Urothelium cell line (cell line): ENCODE measurements at places on chromosomes 4 and X.

DNA sequence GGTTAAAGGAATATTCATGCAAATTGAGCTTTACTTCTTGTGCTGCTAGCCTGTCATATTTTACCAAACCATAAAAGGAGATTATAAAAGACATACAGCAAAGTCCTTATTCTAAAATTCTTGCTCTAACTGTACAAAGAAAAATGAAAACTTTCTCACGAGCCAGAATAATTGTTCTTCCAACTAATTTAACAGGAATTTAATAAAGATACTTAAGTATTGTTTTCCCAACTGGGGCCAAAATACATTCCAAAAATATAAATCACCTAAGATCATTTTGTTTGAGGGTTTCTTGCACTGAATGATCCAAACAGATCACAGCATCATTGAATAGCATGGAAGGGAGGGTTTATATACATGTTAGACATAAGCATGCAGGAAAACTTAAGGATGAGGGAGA lies 127.1 kb upstream of the PCDH18 start:
- DNase-seq, result no peak

GRCh38 chr4:139144911-139145551 lies 32.0 kb downstream of the ELF2 start:
- DNase-seq, result no peak

- no peak for DNase-seq
Observed at GRCh38 chr4:138104284-138104680, 137.9 kb downstream of the SLC7A11 start.

DNA sequence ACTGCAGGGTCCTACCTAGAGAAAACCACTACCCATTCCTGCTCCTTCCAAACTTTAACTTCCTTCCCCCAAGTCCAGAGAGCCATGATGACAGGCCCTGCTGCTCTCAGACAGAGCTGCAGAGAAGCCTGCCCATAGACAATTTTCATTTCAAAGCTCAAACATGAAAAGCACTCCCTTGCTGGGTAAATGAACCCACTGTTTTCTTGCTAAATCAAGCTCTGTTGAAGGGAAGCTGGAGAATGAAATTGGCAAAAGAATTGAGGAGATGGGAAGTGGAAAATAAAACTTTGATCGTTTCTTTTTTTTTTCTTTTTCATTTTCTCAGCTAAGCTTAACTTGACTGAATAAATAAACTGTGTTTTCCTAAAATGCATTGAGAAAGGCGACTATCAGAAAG lies 331.1 kb upstream of the CPEB2 start:
- DNase-seq, result no peak

DNA sequence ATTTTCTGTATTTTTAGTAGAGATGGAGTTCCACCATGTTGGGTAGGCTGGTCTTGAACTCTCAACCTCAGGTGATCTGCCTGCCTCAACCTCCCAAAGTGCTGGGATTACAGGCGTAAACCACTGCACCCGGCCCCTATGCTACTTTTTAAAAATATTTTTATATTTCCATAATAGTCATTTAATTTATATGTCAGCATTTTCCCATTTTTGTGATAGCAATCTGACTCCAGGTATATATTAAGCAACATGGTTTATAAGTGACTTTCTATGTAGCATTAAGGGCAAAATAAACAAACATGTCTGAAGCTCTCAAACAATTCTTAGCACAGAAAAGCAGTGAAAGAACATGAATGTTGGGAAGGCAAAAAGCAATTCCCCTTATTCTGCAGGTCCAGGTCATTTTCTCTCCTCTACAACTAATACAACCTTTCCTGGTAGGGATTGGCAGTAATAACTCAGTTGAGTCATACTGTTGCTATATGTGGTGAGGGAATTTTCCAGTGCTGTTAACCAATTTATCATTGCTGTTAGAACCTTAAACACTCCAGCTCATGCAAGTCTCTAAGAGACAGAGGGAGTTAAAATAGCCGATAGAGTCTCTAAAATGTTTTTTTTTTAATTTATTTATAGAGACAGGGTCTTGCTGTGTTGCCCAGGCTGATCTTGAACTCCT lies 24.0 kb downstream of the SMIM14 start:
- DNase-seq, result no peak

DNA sequence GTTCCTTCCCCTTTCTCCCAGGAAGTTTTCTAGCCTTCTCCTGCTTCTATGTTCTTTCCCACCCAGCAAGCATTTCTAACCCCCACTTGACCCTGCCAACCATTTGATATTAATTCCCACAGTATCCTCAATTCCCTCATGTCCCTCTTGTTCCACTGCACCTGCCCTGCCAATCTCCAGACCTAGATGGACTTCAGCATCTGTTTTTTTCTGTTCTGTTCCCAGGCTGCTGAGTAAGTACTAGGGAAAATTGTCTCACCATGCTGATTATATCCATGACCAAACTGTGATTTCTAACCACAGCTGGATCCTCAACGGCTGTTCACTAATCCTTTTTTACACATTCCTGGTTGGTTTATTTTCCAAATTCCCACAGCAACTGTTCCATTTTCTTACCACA lies 37.7 kb downstream of the CLCN5 start:
- no peak for DNase-seq

DNA sequence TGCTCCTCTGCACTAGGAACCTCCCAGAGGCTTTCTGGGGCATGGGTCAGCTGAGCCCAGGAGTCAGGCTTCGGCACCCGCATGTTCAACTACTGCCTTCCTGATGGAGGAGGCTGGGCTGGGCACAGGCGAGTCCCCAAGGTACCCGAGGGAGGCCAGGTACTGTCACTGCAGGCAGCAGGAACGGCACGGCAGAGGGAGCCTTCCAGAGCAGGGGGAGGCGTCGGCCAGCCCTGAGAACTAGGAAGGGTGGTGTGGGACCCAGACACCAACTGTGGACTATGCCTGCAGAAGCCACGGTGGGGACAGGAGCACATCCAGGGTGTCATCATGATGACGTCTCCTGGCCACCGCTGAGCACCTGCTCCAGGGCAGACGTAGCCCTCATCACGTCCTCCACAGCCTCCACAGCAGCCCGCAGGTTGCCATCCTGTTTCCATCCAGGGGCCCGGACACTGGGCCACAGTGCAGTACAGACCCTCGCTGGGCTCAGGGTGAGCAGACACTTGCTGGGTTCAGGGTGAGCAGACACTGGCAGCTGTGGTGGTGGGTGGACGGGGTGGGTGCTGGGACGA lies 40.8 kb downstream of the SORCS2 start:
- DNase-seq, result no peak

DNA sequence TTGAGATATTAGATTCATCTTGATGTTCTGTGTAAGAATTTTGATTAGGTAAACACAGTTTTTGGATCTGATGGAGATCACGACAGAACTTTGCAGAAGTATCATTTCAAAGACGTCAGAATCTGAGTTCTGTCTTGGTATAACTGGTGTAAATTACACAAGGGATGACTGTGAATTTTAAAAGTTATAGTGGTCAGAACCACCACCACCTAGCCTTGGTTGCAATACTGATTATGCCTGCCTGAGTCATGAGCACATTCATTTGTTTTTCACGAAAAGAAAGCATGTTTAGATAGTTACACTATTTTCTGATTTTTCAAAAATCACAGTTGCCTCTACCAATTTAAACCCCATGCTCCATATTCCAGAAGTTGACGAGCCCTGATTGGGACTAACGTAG lies 54.8 kb downstream of the ZFX start:
- no peak for DNase-seq

- DNase-seq, result no peak
Observed at GRCh38 chrX:69627744-69628143, 11.8 kb downstream of the EDA start.

DNA sequence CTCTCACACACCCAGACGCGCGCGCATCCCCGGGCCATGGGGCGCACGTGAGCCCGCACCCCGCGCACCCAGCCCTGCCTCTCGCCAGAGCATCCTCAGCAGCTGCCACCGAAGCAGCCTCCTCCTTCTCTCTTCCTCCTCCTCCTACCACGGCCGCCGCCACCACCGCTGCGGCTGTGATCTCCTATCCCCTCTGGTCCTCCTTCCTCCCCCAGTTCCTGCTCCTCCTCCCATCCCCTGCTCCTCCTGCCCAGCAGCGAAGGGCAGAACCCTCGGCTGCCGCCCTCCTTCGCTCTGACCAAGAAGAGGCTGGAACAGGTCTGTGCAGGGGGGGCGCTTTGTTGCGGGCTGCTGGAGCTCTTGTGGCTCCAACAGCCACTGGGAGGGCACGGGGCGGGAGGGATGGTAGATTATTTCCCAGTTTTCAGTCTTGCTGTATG lies 148.7 kb upstream of the CHRDL1 start:
- DNase-seq, result peak; percentile 23

DNA sequence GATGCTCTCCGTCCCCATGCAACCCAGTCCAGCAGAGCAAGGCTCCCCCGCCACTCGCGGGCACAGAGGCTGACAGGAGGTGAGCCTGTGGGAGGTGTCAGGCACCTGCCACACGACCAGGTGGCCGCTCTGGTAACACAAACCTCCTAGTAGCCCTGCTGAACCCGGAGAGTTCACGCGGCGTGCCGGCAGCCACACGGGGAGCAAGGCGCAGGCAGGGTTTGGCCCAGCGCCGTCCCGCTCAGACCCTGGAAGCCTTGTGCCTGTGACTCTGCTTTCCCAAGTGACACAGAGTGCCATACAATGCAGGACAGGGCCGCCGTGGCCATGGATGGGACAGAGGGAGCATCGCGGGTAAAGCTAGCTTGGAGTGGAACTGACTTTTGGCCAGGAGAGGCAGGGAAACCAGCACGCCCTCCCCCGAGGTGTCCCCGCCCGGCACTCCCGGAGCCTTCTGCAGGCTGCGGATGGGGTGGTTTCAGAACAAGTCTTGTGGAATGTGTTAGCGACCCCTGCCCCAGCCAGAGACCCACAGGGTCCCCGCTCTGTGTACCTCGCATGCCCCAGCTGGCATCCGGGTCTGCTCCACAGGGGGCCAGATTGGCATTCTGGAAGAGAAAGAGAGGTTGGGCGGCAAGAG lies 44.7 kb upstream of the AFAP1 start:
- DNase-seq, result no peak

- DNase-seq, result peak; percentile 11
Observed at GRCh38 chrX:2917767-2918166, 11.4 kb downstream of the ARSD start.

- DNase-seq, result no peak
Observed at GRCh38 chrX:151901826-151902225, 10.9 kb upstream of the MAGEA4 start.

DNA sequence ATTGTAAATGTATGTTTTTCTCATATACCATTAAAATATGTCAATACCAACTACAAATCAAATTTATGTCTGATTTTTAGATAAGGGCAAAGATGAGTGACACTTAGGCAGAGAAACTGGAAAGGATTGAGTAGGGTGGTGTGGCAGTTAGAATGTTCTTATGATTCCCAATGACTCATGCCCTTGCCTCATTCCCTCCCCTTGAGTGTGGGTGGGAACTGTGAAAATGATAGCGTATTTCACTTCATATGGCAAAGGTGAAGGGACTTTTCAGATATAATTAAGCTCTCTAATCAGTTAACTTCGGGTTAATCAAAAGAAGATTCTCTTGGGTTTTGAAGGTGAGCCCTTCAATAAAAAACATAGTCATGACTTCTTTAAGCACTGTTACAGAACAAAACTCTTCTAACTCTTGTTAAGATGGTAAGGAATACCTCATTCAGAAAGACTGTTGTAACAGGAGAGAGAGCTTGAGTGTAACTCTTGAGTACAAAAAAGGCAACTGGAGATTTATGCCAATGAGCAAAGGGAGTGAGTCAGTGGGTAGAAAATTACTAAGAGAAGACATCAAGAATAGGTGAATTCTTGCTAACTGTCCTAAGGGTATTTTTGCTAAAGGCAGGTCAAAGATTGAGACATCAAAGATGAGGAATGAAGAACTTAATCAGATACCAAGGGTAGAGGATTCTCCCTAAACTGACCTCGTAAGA lies 329.5 kb downstream of the KCTD8 start:
- no peak for DNase-seq

DNA sequence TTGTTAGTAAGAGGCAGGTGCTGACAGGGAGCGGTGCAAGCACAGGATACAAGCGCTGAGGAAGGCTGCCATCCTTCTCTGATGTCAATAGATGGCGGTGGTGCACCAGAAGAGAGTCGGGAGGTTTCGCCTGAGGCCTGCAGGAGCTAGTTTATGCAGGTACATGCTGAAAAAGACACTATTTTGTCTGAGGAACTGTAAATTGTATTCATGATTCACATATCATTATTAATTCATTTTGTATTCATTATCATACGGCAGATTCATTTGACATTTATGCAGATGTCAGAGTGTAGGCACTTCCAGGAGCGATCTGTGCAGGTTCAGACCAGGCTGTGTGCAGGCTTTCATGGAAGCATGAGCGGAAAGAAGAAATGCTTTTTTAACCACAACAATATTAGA lies 824.0 kb downstream of the STIM2 start:
- peak; percentile 39 for DNase-seq

- DNase-seq, result no peak
Observed at GRCh38 chr4:130031858-130032257, 935.9 kb downstream of the C4orf33 start.

- DNase-seq, result no peak
Observed at GRCh38 chr4:3290476-3290875, 2.3 kb upstream of the RGS12 start.

GRCh38 chrX:7054219-7055216 lies 93.0 kb upstream of the STS start:
- DNase-seq, result no peak

GRCh38 chrX:51484616-51485015 lies 11.8 kb downstream of the NUDT11 start:
- no peak for DNase-seq

GRCh38 chrX:10570601-10571000 lies 49.8 kb downstream of the MID1 start:
- no peak for DNase-seq

DNA sequence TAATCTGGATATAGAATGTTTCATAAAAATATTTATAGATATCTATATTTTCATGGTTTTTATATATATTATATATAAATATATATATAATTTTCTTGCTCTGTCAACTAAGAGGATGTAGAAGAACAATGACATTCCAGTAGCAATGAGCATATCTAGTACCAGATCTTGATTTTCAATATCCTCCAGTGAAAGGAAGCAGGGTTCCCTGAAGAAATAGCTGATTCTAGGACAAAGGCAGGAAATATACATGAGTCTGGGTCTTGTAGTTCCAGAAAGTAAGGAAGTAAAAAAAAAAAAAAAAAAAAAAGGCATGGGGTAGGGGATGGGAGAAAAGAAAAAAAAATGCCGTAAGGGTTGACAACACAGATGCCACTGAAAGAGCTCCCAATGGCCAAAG lies 241.4 kb downstream of the RASL11B start:
- DNase-seq, result no peak

DNA sequence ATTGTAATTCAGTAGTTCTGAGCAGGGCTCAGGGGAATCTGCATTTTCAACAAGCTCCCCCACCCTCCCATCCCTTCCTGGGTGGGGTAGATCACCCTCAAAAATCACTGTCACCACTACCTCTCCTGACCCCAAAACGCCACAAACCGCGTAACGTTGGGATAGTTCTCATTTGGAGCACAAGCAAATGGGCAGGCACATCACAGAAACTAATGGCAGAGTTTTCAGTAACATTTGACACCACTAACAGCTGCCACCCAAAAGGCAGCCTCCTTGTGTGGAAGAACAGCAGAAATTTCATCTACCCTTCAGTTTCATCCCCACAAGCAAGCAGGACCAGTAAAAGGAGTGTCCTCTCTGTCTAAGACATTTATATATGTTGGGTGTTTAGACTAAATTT lies 132.7 kb downstream of the PALLD start:
- DNase-seq, result no peak

GRCh38 chrX:118198577-118198976 lies 82.0 kb upstream of the KLHL13 start:
- no peak for DNase-seq
